ENCODE measurements at places on chromosomes 7 and 10.

DNA sequence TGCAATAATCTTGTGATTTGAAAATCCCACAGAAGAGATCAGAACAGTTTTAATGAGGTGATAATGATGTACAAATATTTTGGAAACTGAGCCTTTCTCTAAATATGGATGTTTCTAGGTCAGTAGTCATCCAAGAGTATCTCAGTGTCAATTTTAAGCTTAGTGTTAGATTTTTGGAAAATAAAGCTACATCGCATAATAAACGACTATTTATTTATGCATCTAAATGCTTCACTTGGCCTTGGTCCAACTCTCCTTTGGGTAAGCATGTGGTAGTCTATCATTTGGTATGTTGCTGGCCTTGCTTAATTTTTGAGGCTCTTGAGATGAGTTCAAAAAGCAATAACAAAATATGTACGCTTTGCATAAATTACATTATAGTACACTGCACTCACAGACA, 5.4 kb upstream of the PPP1R9A start:
- no peak for DNase-seq

DNA sequence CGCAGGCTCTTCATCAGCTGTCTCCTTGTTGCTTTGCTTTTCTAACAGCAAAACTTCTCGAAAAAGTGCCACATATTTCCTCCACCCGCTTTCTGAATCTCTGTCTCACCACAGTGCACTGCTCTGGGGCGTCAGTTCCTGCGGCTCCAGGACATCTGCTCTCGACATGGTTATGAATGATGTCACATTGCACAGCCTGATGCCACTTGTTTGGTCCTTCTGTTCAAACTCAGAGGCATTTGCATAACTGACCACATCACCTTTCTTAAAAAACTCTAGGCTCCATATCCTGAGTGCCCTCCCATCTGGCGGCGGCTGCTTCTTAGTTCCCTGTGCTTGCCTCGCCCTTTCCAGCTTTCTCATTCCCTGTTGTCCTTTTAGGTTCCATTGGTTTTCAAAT, 469.3 kb upstream of the COBL start:
- DNase-seq: no peak

DNA sequence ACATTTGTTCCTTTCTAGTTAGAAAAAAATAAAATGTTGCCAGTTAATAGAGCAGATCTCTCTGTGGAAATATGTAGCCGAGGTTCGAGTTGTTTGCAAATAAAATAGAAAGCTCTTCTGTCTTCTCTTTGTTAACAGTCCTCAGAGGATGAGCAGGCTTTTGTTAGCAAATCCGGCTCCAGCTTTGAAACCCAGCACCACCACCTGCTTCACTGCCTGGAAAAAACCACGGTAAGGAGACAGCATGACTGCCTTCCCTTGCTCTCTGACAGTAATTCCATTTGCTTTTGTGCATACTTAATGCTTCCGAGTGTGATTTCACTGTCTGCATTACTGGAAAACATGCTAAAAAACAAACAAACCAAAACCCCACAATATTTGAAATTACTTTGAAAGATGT, 115.6 kb downstream of the TSPAN12 start:
- peak; percentile 57 for DNase-seq

DNA sequence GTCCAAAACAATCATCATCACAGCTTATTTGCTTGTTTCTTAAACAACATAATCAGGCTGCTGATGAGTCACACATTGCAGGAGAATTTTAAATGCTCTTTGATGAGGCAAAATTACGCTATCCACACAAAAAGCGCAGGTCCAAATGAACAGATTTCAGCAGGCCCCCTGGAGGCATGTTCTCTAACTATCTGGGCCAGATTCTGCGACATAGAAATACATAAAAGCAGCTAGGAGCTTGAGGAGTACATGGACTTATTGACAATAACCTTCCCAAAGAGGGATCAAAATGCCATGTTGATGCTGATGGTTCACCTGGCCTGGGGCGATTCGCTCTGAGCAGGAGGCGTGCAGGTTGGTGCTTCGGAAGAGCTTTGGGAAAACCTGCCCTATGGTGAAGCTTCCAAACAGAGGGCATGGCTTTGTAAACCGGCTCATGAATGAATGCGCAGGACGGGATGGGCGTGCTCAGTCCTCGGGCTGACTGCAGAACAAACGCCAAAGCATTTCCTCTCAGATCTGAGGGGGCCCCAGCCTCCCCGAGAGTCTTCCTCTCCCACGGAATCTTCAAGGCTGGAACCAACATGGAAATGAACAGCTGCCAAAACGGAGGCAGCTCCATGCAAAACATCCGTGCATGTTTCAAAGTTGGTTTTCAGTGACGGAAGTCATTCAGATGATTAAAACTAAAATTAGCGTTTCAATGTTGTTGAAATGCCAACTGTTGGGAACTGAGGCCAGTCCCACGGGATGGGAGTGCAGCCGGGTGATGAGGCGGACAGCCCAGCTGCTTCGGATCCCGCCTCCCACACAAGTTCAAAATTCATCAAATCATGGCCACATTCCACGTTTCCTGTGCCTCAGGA, 179.6 kb downstream of the TCERG1L start:
- no peak for DNase-seq

- DNase-seq: peak; percentile 72
Measured at GRCh38 chr7:44962483-44963251, 16.1 kb downstream of the MYO1G start.

Measured in islet precursor cell (in vitro differentiated cells).